ENCODE measurements at places on chromosomes 6 and 20. TPM values are rescaled to one million over a fixed set of nuclear protein-coding genes. Genes with fewer than 3 reads are reported as not detected.

DNA sequence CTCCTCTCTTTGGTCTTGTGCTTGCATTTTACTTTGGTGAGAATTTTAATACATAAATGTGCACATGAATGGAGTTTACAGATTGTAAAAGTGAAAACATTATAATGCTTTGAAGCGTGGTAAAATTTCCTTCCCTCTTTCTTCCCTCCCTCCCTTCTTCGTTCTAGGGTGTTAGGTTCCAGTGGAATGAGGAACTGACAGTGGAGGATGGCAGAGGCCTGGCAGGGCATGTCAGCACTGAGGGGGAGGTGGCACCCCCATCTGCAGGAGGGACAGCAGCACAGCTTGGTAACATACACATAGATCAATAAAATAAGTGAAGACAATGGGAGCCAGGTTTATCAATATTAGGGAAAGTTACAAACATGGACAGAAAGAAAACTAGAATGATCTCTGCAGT is 47.5 kb downstream of the RNASET2 start:
- DNase-seq = no peak

GRCh38 chr20:53383916-53384315 is 209.7 kb downstream of the ZNF217 start:
- DNase-seq = no peak

GRCh38 chr6:56292505-56293181 is 45.3 kb upstream of the COL21A1 start:
- peak; percentile 75 for DNase-seq

- no peak for DNase-seq
These were observed 127.7 kb downstream of the ALDH8A1 start for GRCh38 chr6:134821928-134822864.

GRCh38 chr20:25281541-25281991 is 33.7 kb downstream of the PYGB start:
- DNase-seq = no peak

GRCh38 chr6:47093169-47093568 is 51.0 kb upstream of the ADGRF1 start:
- DNase-seq = no peak

DNA sequence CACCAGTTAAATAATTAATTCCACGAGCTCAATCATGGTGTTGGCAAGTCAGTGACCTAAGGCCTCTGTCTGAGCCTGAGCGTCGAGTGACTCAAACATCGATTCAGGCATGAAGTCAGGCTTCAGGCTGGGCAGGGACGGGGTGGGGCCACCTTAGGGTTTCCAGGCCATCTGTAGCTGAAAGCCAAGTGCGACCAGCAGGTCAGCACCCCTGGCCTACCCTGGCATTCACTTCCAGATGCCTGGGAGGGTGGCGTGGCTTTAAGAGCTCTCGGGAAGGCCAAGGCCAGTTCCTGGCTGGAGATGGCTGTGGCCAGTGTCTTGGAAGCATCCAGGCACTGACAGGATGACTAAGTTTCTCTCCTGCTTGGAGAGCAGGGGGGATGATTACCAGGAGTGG is 113.4 kb downstream of the DACT2 start:
- DNase-seq = no peak

DNA sequence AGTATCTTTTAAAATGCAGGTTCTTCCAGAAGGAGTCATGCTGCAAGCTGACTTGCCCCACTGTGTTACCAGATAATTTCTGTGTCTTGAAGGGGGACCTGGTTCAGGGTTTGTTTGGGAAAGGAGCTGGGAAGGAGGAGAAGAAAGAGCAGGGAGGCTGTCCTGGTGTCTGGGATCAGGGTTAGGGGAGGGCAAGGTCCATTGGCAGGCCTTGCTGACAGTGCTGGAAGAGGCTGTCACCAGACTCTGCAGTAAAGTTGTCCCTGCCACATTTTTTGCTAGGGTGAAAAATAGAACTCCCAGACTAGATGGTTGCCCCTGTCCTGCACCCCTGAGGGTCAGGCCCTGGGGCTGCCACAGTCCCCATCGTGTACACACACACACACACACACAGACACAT is 14.9 kb downstream of the GLP1R start:
- DNase-seq = no peak

DNA sequence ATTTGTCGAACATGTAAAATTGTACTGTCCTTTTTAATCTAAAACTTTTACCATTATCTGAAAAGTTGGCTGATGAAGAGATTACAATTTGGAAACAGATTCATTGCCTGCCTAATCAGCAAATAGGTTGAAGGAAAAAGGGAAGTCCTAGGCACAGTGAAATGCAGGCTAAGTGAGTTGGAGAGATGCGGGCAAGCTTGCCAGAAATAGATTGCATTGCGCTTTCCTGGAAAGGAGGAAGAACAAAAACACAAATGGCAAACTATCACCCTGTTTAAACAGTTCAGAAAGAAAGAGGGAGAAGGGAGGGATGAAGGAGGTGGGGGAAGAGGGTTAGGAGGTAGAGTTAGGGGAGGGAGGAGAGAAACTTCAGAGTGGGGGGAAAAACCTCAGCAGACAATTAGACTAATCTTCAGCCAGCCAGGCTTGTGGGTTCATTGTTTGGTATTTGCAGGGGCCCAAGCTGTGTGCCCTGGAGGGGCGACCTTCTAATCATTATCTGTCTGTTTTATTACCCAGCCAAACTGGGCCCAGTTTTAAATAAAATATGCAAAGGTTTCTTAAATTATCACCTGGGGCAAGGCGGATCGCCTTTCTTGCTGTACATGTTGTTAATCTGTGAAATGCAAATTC is 465.2 kb downstream of the TFAP2B start:
- DNase-seq = peak; percentile 12

Gene RNF144B
- 13.7 TPM for total RNA-seq

Gene GSTA3
- not detected for total RNA-seq

Gene NKX2-4
- total RNA-seq = not detected

Gene RAE1
- 28.4 TPM for total RNA-seq

All from umbilical cord (tissue), 2 donors.